ENCODE measurements at places on chromosomes 16 and 17.
A peak's percentile ranks its signal among the peaks of the same experiment; 100 is the strongest.

- no peak for DNase-seq
Observed at GRCh38 chr16:64626776-64627175, 495.1 kb downstream of the CDH11 start.

DNA sequence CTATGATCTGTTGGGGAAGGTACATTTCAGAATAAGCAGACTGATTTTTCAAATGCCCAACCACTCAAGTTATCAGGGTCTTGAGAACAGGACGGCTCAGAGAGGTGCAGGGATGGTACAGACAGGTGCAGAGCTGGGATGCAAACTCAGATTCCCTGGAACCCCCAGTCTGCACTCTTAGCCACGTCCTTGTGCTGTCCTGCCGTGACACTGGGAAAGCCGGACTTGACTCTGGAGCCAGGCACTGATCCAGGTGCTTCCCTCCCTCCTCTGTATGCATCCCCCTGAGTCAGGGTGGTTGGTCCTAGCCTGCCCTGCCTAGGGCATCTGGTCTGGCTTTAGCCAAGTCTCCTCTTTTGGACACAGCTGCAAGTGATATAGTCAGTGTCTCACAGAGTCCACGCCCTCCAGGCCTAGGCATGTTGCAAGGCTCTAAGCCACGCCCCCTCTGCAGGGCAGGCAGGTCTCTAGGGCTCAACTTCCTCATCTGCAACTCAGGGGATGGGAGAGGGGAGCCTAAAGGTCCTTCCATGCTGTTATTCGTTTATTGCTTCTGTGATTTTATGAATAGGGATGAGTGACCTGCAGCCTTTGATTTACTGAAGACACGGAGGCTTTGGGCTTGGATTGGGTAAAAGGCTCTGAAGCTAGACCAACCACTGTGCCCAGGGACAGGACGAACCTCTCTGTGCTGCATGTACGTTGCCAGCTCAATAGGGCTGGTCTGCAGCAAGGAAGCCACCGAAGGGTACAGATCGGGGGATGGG lies 97.3 kb downstream of the SDK2 start:
- peak; percentile 40 for DNase-seq

GRCh38 chr16:2243031-2243528 lies 6.8 kb downstream of the DNASE1L2 start:
- no peak for DNase-seq

DNA sequence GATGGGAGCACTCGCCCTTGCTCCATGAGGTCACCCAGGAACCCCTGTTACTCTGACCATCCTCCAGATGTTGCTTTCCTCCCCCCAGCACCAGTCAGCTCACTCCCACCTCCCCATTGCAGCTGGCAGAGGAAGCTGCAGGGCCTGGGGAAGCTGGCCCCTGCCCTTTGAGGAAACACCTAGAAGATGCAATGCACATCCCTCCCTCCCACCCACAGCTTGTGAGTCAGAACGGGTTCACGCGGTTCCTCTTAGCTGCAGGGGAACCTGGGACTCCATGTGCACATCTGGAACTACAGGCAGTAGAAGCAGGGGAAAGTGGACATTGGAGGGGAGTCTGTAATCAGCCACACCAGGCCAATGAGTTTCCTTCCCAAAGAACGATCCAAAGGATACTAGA lies 96.9 kb downstream of the KATNIP start:
- DNase-seq = no peak

DNA sequence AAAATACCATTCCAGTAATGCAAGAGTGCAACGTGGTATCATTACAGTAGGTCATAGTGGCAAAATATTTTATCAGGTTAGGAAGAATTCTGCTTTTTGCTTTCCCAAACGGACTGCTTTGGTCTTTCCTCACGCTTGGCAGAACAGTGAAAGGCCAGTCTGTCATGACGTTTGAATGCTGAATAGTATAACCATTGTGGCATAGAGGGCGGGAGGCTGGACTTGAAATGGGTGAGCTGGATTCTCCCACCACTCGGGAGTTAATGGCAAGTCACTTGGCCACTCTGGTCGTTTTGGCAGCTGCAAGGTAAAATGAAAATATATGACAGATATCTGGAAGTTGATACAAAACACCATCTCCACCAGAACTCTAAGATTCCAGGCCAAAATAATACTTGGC lies 391.2 kb downstream of the MAF start:
- DNase-seq = no peak

GRCh38 chr17:12310811-12311210 lies 290.1 kb downstream of the MAP2K4 start:
- DNase-seq = no peak

DNA sequence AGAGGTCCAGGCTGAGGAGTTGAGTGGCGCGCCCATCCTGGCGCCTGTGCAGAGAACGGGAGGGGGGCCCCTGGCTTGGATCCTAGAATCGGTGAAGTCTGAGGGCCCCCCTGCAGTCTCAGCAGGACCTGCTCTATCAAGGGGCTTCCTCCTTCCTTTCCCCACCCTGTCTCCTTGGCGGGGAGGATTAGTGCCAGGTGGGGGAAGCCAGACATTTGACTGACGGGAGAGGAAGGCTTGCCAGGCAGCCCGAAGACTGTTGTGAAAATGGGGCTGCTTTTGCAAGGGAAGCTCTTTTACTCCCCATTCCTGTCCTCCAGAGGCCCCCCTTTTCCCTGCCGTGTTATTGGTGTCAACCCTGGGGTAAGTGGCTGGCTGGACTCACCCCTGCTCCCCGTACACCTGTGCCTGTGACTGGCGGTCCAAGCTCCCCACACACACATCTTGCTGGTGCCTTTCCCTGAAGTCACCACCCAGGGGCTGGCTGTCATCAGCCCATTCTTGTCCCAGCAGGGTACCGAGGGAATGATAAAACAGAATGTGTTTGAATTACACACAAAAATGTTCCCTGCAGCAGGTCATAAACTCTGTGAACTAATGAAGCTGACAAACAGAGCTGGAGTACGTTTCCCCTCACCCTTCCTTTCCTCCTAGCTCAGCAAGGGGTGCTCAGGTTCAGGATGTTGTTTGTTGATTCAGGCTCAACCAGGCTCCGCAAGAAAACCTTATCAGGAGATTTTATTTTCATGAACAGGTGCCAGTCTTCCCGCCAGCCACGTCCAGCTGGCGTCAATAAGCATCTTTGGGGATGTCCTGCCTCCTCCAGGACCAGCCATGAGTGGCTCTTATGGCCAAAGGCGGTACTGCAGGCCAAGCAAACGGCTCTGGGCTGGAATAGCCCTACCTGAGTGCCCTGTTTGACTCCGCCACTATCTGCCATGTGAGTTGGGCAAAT lies 4.4 kb upstream of the ARMC7 start:
- peak; percentile 83 for DNase-seq

- no peak for DNase-seq
Observed at GRCh38 chr16:85367485-85367884, 245.6 kb upstream of the GSE1 start.

- DNase-seq = no peak
Observed at GRCh38 chr17:37519251-37519985, 29.7 kb downstream of the DUSP14 start.

DNA sequence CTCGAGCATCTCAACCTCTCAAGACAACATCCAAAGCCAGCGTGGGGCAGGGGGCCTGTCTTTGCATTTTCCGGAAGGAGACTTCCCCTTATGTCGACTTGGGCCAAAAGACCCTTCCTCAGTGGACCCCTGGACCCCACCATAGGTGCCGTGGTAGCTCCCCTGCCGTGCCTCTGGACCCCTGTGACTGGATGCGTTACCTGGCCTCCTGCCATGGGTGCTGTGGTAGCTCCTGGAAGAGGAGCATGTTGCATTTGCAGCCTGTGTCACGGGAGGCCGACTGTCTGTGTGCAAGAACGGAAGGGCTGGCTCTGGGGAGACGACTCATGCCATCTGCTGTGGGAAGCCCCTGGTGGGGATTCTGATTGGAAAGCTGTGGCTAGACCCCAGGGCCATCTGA lies 130.1 kb downstream of the FOXL1 start:
- no peak for DNase-seq
